ENCODE measurements at places on chromosomes 5 and 9.

DNA sequence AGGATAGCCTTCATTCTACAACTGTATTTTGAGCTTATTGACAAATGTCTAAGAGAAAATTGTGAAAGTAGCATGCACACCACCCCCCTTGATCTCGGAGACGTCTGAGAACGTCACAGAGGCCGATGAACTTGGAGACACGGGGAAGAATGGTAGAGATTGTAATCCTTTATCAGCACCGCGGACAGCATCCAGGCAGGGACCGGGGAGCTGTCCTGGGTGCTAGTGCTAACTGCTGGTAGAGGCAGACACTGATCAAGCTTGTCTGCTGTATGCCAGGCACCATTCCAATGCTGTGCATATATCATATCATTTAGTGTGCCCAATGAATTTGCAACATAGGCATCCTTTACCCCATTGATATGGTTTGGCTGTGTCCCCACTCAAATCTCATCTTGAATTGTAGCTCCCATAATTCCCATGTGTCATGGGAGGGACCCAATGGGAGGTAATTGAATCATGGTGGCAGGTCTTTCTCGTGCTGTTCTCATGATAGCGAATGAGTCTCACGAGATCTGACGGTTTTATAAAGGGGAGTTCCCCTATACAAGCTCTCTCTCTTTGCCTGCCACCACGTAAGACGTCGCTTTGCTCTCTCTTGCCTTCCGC lies 98.8 kb downstream of the LHX2 start:
- no peak for DNase-seq

GRCh38 chr9:91847581-91848091 lies 102.4 kb downstream of the ROR2 start:
- no peak for DNase-seq

GRCh38 chr9:121483049-121483448 lies 16.6 kb downstream of the GGTA1 start:
- no peak for DNase-seq

GRCh38 chr5:157575381-157576020 lies at the start of gene ADAM19:
TSS of gene ADAM19 (minus strand) at chr5:157575775. CDS start at chr5:157575696, 79 bp downstream.
- peak; percentile 43 for DNase-seq

DNA sequence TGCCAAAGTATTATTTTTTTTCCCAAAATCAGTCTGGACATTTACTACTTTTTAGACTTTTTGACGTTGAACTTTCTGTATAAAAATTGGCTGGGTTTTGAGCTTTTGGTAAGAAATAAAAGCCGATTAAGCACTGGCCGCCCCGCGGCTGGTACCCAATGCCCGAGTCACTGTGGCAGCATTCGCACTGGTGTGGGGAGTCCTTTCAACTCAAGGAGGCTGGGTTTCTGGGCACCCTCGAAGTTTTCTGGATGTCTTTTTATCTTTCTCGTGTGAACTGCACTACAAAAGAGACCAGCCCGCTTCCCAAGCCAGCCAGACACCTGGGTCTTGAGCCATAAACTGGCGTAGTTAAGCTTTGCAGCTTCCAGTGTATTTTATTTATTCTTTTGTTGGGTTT lies 72.0 kb upstream of the OTULINL start:
- no peak for DNase-seq

DNA sequence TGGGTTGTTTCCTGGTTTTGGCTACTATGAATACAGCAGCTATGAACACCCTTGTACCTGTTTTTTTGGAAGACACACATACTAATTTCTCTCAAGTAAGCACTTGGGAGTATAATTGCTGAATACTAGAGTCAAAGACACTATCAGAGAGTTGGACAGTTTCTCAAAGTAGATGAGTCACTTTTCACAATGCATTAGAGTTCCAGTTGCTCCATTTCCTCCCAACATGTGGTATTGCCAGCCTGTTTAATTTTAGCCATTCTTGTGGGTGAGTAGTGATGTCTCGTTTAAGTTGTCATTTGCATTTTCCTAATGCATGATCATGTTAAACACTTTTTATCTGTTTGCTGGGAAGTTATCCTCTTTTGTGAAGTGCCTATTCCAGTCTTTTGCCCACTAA lies 81.6 kb upstream of the GDNF start:
- DNase-seq, result no peak

- no peak for DNase-seq
These were observed 36.2 kb downstream of the IPPK start for GRCh38 chr9:92633614-92634278.

- DNase-seq, result no peak
These were observed 125.3 kb downstream of the ST8SIA4 start for GRCh38 chr5:100777680-100778300.

- DNase-seq, result no peak
These were observed 80.3 kb downstream of the OSMR start for GRCh38 chr5:38926121-38926520.

DNA sequence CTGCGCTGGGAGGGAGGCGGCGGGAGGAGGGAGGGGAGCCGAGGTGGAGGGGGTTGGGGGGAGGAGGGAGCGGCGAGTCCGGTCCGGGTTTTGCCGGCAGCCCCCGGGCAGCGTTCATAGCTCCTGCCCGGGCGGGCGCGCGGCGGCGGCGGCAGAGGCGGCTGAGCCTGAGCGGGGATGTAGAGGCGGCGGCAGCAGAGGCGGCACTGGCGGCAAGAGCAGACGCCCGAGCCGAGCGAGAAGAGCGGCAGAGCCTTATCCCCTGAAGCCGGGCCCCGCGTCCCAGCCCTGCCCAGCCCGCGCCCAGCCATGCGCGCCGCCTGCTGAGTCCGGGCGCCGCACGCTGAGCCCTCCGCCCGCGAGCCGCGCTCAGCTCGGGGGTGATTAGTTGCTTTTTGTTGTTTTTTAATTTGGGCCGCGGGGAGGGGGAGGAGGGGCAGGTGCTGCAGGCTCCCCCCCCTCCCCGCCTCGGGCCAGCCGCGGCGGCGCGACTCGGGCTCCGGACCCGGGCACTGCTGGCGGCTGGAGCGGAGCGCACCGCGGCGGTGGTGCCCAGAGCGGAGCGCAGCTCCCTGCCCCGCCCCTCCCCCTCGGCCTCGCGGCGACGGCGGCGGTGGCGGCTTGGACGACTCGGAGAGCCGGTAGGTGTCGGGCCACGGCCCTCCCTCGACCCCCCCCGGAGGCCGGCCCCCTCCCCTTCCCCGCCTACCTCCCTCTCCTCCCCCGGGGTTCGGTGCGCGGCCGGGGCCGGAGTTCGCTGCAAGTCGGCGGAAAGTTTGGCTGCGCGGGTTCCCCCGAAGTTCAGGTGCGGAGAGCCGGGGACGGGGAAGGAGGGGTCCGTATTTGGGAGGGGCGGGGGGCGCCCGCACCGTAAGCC lies at the start of gene CXXC5:
CXXC5 (plus strand) TSS at position 145 of the 877 bp plus-strand sequence. CDS start 32,175 bp downstream, outside the sequence.
- peak; percentile 24 for DNase-seq

DNA sequence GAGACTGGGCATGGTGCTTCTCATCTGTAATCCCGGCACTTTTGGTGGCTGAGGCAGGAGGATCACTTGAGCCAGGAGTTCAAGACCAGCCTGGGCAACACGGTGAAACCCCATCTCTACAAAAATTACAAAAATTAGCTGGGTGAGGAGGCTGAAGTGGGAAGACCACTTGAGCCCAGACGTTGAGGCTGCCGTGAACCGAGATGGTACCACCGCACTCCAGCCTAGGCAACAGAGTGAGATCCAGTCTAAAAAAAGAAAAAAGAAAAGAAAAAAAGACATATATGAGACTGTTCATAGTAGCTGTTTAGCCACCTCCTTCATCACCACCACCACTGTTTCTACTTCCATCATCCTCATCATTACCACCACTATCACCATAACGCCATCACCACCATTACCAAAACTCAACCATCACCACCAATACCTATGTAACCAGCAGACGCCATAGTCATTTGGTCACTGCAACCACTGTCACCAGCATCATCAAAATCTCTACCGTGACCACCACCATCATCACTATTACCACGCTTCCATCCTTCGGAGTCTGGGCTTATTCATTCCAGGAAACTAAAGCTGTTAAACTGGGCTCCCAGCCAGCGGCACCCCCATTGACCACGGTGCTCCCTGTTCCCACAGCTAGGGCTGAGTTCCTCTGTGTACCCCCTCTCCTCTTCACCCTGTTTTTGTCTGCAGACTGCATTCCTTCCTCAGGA lies 8.4 kb upstream of the KIF12 start:
- DNase-seq, result no peak

- DNase-seq, result peak; percentile 59
These were observed 74.6 kb upstream of the CPLX2 start for GRCh38 chr5:175796536-175797499.

DNA sequence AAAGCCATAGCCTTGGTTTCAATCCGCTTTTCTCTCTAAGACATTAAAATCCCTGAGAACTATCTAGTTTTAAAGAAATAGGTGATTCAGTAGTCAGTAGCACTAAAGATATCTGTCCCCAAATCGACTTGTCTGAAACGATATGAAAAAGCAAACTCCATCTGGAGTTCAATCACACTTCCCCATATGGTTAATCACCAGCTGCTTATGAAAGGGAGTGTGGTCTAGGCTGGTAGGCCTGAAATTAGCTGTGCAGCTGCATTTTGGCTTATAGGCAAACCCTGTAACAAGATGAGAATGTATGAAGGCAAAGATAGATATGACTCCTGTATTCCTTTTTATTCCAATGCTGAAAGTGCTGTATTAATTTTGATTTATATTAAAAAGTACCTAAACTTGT lies 65.9 kb downstream of the DMRTA1 start:
- no peak for DNase-seq

DNA sequence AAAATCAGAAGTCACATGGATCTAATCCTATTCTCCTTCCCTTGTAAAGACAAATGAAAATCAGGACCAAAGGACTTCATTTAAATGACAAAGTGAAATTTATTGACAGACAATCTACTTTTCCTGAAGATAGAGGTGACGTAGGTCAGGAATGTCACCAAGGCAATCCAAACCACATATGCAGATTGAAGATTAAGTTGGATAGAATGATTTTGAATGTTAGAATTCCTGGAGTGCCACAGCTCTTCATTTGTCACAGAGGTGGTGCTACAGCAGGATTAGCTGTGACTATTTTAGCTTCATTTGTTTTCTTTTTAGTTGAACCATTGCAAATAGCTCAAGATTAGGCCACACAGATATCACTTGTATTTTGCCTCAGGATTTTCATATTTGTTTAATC lies 736.0 kb upstream of the ARRDC3 start:
- no peak for DNase-seq

DNA sequence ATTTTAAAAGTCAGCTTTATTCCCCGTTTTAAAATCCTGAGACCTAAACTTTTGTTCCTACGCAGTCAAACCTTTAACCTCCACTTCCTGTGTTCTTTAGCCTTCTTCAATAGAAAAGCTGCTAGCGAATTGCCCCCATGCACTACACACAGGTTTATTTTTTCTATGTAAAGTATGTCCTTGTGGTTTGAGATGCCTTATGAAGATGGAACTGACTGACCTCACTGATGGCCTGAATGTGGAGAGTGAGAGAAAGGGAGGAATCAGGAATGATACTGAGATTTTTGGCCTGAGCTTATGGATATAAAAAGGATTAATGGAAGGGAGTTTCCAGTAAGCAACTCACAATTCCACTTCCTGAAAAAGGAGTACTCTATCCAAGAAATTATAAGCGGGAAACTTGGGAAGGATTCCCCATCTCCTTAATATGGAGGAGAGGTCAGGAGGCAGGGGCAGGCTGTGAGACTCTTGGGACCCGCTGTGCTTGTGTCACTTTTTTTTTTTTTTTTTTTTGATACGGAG lies 89.5 kb downstream of the UGCG start:
- no peak for DNase-seq

DNA sequence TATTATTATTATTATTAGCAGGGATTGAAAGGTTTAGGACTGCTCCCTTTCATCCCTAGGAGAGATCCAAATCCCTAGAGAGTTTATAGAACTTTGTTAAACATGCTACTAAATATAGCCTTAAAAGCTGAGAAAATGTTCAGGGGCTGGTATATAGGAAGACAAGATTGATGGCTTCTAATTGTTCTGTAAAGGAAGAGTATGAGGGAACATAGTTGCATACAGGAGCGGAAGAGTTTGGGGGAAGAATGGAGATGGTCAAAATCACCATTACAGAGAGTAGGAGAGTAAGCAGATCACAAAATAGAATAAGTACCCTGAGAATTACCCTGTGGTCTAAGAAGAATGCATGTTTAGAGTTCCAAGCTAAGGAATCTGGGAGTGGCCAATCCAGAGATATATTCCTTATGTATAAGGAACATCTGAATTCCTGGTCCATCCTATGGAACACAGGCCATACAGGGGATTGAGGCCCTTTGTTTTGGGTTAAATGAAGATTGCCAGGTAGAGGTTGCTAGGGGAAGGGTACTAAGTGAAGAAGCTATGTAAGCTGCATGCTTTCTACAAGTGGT lies 158.0 kb upstream of the APC start:
- DNase-seq, result no peak

DNA sequence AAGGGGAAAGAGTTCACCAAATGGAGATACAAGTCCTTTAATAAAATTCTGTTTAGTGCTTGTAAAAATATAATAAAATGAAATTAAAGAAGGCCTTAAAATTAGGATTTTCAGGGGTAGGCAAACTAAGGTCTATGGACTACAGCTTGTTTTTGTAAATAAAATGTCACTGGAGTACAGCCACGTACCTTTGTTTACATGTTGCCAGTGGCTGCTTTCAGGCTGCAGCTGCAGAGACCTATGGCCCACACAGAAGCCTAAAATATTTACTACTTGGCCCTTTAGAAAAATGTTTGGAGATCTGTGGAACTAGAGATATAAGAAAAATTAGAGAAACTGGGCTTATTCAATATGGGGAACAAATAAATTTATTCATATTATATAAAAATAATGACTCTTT lies 122.8 kb downstream of the RPS23 start:
- no peak for DNase-seq
